ENCODE measurements at places on chromosomes 2 and 18.

- no peak for DNase-seq
Observed at GRCh38 chr2:24280161-24280560, 80.2 kb downstream of the ITSN2 start.

DNA sequence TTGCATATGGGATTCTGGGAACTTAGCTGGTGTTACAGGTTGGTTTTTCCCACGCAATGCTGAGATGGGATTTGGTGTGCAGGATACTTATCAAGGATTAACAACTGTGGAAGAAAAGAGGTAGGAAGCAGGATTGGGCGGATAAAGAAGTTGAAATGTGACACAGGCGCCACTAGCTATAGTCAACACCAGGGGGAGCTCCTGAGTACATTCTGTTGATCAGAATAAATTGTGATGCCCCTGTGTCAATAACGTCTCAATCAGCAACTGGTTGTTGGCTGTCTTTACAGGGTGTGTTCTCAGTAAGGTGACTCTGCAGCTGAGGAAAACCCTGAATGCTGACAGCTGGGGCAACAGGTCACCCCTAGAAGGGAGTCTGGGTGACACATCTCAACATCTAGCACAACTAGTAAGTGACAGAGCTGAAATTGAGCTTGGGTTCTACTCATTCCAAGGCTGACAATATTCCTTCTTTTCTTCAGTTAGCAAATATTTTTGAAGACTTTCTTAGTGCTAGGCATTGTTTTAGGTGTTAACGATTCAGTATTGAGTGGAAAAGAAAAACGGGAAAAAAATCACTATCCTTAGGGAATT lies 143.0 kb downstream of the ARL6IP6 start:
- peak; percentile 3 for DNase-seq

DNA sequence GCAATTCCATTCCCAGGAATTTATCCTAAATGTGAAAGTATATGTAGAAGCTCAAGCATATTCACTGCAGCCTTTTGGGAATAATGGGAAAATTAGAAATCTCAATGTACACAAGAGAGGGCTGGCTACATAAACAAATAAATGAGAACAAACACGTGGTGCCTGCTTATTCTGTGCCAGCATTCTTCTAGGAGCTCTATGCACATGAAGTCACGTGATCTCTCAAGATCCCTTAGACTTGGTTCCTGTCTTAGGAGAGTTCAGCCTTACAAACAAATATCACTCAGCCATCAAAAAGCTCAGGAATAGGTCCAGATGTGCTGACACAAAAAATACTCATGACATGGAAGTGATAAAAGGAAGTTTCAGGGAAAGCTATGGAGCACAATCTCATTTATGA lies 92.9 kb upstream of the SP3 start:
- no peak for DNase-seq

DNA sequence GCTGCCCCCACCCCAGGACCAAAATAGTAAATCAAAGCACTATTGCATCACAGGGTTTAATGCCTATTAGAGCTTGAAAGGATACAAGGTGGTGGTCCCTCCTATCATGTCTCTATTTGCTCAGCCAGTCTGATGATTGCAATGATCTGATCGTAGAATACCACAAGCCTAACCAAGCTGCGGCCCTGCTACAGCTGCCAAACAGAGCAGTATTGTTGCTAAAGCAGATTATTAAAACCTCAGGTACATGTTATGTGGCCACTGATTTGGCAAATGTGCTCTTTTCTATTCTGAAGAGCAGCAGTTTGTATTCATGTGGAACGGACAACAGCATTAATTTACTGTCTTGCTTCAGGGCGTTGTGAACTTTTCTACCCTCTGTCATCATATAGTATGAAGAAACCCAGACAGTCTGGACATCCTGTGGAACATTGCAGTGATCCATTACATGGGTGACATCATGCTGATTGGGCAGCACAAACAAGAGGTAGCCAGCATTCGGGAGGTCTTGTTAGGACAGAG lies 8.4 kb upstream of the VAPA start:
- peak; percentile 17 for DNase-seq

DNA sequence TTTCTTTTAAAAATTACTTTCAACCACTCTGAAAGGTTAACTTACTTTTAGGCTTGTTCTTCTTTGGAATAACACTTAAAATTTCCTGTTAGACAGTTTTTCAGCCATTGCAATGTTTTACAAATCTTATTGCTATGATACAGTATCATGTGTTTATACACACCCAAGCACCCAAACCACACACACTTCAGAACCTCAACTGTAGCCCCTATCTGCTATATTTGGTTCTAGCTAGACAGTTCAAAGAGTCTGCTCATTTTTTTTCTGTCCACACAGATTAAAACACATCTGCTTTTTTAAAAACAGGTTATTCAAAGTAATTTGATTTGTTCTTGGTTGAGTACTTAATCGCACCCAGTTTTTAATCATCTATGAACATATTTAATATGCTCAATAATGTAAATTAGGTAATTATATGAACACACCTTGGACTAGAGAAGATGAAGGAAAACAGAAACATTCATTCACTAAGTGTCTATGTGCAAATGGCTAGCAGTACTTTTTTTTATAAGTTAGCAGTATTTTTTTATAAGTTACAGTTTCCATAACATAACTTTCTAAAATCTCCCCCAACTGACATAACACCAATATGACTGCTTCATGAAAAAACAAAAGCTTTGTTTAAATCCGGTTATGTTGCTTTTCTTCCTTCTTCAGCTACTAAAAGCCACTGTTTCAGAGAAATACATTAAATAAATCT lies 17.6 kb downstream of the FBXO11 start:
- DNase-seq: peak; percentile 26

DNA sequence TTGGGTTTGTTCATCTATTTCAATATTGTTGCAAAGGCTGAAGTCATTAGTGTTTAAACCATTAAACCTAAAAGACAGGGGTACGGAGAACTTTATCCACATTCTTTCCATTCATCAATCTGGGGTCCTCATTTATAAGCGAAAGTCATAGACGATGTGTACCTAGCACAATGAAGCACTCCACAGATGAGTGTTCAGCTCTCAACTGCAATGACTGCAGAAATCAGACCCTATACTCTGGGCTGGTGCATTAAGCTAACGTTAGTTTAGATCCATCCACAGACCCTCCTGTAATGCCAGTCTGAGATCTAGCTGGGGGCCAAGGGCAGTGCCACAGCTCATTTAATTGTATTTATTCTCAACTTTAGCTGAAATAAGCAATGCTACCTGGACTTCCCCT lies 155.2 kb downstream of the AFF3 start:
- DNase-seq: no peak

- no peak for DNase-seq
Observed at GRCh38 chr2:236550290-236550689, 19.3 kb upstream of the ACKR3 start.
